ENCODE measurements at places on chromosomes 2 and 18.

GRCh38 chr2:27831279-27832050 lies 58.7 kb downstream of the RBKS start:
- DNase-seq: peak; percentile 70

DNA sequence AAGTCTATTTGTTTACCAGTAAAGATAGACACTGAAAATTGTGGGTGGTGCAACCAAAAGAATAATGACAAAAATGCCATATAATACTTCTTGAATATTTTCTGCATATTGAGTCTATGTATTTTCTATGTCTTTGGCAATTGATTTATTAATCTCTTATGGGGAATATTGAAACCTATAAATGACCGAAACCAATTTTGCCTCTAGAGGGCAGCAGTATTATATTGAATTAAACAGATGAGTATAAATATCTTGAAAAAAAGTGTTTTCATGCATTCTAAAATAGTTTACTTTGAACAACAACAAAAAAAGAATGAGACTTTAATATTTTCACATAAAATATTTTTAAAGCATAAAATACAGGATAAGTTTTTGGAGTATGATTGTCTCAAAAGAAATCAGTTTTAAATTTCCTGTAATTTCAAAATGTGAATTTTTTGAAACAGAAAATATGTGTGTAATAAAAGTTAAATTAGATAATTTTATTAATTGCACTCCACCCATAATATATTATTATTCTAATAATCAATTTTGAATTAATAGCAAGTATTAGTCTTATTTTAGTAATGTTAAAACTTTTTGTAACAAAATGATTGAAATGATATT lies 49.9 kb upstream of the CALCRL start:
- no peak for DNase-seq

DNA sequence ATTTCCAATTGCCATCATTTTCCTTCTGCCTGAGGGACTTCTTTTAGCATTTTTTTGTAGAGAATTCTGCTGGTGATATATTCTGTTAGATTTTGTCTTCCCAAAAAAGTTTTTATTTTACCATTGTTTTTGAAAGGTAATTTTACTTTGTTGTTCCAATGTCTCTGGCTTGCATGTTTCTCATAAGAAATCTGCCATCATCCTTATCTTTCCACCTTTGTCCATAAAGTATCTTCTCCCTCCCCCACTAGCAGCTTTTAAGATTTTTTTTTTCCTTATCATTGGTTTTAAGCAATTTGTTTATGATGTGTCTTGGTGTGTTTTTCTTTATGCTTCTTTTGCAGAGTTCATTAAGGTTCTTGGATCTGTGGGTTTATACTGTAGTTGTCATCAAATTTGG lies 104.5 kb downstream of the KCTD1 start:
- DNase-seq: no peak

- DNase-seq: peak; percentile 95
Observed at GRCh38 chr18:48488388-48488850, 50.4 kb upstream of the CTIF start.

DNA sequence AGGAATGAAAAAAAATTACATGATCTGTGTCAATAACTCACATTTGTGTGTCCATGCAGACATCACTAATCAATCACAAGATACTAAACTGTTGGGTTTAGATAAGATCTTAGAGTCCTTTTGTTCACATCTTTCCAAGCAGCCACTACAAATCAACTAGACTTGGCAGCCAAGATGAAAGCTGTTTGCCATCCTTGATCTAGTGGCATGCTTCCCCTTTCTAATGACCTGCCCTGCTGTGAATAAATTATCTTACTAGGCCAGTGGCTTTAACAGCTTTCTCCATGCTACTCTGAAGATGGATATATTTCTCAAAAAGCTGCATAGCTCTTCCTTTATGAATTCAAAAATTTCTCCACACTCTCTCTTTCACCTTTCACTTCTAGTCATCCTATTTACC lies 1338.0 kb upstream of the ACVR2A start:
- no peak for DNase-seq

DNA sequence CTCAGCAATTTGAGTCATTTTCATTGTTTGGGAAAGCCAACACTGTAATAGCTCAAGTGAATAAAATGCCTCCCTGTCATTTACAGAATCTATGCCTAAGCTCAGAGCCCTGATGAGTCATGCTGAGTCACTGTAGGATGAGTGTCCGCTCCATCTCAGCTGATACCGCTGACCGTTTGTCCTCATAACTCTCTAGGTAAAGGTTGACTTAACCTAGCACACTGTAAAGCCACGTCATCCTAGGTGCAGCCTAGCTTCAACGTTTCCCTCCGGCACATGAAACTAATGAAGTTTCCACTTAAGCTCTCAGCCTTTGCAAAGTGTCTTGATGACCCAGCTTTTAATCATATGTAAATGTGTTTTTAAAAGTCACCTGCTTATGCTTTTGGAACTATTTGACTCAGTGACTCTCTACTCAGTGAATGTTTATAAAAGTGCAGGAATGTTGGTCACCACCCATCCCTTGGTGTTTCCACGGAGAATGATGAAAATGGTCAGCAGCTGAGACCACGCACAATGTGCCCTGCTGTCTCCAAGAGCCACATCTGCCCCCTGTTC lies 154.0 kb downstream of the PMAIP1 start:
- DNase-seq: peak; percentile 90

- DNase-seq: no peak
Observed at GRCh38 chr2:166434491-166434890, 58.7 kb upstream of the SCN9A start.

DNA sequence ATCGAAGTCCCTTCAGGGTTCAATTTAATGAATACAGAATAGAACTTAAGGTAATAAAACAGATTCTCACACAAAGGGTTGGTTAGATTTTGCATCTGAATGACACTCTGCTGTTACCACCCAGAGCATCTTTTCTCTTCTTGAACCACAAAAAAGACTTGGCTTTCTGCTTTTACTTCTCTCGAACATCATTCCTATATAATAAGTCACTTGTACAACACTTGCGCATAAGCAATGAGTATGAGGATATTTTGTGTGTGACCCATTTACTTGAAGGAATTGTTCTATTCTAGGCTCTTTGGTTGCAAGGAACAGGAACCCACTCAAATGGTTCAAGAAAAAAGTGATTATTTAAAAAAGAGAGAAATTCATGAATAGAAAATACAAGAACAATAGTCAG lies 126.2 kb downstream of the NUP35 start:
- no peak for DNase-seq

DNA sequence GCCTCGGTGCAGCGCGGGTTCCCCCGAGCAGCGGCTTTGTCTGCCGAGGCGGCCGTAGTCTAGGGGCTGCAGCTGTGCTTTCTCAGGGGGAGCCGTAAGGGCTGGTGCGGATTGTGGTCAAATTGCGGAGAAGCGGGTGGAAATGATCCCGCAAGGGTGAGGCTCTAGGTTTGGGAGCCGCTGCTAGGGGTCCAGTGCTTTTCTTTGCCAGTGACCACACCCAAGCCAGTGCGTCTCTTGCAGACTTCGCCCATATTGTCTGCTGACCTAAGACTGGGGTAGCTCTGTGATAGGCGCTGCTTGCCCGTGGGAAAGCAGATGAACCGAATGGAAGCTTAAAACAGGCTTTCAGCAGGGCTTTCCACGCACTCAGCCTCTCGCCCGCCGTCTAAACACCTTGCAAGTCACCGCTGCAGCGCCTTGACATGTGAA lies 2.1 kb downstream of the DPYSL5 start:
- no peak for DNase-seq

DNA sequence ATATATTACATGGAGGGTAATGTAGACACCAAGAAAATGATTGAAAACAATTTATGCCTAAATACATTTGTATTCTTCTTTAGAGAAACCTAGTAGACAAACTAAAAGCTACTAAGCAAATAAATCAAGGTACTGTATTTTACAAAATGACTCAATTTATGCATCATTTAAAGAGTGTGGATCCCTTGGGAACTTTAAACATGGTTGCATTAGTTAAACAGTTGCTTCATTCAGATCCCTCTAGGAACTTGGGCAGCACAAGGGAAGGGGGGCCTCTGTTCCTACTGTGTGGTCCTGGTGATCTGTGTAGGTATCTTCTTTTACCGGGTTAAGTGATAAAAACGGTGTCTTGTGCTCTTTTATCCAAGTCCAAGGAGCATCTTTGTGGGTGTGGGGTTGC lies 31.5 kb upstream of the ATP8B1 start:
- no peak for DNase-seq

GRCh38 chr18:31977270-31977872 lies 34.4 kb upstream of the TRAPPC8 start:
- peak; percentile 62 for DNase-seq

DNA sequence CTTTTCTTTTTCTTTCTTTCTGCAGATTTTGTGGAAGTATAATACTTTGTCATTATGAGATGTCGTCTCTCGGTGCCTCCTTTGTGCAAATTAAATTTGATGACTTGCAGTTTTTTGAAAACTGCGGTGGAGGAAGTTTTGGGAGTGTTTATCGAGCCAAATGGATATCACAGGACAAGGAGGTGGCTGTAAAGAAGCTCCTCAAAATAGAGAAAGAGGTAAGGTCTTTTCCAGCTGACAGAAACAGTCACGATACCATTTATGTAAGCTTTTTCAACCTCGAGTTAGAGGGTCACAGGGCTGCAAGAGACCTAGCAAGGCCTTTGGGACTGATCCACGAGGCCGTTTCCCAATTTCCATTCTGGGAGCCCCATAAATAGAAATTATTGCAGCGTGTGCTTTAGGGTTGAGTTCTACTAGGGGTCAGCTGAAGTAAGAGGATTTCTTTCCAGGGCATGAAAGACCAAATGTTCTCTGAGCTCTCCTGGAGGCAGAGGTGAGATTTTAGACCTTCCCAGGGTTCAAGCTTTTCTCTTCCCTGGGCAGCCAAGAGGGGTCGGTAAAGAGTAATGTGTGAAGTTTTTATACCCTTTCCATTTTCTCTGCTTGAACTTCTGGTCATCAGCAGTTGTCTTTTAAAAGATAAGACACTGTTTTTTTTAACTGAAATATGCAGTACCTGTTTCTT lies 15.5 kb downstream of the MAP3K20 start:
- DNase-seq: no peak

DNA sequence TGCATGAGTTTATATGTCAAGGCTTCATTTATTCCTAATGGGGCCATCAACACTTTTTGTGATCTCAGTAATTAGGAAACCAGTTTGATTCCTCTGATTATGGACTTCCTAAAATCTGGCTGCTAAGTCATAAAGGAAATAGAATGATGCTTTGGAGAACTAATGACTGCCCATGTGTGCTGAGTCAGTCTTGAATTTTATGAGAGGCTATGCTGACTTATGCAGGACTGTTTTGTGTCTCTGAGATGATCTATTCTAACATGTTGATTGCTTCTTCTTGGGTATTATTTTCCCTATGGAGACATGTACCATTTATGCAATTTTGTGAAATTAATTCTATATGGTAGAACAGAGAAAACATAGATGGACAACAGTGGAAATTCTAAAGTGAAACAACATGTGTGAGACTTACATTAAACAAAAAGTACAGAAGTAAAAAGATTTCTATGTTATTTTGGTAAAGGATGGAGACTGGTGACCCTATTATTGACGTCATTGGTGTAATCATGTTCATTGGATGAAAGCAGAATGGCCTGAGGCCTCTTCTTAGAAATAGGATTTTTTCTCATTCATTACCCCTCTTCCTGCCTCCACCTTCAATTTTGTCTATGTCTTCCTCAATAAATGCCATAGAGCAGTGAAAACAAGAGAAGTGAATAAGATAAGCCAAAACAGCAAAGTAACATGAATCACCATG lies 1658.2 kb upstream of the PIK3C3 start:
- no peak for DNase-seq

DNA sequence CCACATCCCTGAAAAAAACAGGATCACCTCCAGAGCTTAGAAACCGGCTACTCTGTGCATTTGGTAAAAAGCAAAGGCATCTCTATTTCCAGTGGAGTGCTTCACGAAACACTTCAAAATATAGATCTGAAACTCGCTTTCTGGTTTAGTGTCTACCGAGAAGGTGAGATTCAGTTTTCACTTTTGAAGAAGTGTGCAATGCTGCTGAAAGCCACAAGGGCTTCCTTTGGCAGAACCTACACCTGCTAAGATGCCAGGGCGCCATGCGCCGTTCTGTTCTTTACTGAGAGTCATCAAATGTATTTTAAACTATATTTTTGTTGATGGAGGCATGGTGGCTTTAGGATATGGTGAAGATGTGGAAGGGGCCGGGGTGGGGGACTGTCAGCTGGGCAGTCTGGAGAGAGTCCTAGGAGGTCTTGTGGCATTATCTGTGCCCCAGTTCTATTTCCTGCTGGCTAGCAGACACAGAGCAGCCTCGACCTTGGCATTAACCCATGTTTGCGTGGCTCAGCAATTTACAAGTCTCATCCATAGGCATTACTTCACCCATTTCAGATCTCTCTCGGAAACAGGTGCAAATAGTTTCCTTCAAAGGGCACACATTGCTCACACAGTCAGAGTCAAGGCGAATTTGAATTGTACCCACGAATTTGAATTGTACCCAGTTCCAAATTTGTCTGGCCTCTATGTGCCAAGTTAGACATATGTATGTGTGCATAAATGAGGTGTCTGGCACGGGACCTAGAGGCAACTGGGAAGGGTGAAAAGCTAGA lies 46.7 kb upstream of the KCNF1 start:
- no peak for DNase-seq

GRCh38 chr2:10144771-10145518 lies 22.4 kb downstream of the RRM2 start:
- DNase-seq: no peak

- DNase-seq: peak; percentile 34
Observed at GRCh38 chr18:29191263-29191662, 1014.3 kb upstream of the CDH2 start.

DNA sequence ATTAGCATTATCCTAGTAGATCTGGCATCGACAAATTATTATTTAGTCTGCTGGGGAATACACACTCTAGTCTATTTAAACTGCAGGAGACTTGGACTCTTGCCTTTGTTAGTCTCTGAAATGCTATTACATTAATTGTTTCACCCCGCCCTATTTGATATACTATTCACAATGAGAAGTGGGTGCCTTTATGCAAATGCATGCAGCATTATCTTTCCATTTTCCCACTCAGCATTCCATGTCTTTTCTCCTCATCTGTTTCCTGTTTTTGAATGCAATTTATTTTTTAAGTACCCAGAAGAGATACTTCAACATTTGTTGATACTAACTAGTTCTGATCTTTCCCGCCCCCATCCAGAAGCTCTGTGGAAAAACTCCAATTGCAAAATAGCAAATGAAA lies 395.3 kb upstream of the NXPH2 start:
- no peak for DNase-seq

DNA sequence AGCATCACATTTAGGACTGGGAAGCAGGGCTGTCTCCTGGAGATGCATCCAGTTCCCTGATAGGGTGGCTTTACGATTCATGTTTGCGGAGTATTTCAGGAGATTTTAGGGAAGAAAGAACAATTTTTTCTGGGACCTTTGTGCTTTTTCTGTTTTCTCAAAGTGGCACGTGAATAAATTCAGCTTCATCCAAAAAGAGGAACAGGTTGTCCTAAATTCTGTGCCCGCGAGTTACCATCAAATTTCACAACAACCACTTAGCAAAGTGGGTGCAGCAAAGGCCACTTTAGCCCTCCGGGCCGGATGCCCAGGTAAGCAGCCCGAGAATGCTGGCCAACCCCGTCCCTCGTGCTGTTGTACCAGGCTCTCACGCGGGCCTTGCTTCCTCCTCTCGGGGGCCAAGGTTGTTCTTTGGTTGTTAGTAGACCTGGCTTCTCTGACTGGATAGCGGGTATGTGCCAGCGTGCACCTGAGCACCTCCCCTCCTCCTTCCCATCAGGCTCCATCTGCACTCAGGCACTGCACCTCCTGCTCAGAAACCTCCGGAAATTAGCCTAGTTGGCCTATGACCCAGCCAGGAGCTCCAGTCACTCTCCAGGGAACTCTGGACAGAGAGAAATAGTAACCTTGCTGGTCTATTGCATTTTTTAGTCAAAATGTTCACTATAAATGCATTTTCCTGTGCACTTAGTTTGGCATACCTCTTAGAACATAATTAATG lies 83.0 kb downstream of the CMPK2 start:
- DNase-seq: no peak
